ENCODE measurements at places on chromosomes 2 and 18.
A peak's percentile ranks its signal among the peaks of the same experiment; 100 is the strongest.

DNA sequence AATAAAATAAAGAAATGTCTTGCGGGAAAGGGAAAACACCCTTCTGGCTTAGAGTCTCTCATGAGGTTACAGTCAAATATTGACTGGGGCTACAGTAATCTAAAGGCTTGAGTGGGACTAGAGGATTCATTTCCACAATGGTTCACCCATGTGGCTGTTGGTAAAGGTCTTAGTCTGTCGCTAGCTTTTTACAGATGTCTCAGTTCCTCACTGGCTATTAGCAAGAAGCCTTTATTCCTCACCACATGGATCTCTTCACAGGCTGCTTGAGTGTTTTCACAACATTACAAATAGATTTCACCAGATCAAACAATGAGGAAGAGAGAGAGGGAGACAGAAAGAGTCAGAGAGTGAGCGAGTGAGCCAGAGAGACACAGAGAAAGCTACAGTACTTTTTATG is 8.3 kb upstream of the ZC3H15 start:
- DNase-seq: no peak

- DNase-seq: no peak
Observed at GRCh38 chr18:46387441-46388131, 269.4 kb downstream of the LOXHD1 start.

DNA sequence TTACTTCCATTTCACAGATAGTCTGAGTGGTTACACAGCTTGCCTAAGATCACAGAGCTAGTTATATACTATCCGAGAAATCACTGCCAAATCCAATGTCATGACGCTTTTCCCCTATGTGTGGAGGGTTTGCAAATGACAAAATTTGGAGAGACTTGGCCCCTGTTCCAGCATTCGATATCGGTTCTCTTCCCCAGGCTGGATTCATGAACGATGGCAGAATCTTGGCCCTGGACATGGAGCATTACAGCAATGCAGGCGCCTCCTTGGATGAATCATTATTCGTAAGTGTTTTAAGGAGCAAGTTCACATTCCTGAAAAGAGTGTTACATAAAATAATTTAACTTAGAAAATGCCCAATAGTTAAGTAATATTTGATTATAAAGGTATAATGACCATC is 55.1 kb downstream of the AOX1 start:
- no peak for DNase-seq

DNA sequence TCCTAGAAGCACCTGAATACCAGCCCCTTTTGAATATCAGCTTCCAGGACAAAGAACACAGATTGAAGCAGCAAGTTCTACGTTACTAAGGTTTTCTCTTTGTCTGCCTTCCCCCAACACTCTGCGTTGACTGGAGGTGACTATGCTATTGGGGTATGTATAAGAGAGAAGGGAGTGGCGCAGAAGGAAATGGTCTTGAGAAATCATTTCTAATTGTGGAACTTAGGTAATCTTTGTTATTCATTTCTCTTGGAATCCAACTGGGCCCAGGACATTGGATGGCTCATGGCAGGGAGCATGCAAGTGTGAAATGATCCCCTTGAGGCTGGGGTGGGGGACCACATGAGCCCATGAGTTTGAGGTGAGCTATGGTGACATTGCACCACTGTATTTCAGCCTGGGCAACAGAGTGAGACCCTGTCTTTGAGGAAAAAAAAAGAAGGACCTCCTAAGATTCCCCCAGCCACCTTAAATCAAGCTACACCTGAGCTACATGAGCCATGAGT is 29.7 kb downstream of the XDH start:
- no peak for DNase-seq

DNA sequence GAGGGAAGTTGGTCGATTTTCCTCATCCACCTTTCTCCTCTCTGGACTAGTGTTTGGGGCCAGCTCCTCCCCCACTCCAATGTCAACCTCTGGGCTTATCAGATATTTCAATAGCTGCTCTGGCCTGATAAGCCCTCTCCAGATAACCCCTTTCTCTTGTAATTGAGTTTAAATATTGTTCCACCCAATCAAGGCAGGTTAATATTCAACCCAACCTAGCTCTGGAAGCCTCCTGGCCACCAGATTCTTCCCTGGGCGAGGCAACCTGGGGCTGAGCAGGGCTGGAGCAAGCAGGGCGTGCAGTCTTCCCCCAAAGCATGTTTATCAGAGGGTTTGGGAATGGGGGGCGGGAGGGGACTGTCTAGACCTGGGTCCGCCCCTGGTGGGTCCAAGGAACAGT is 73.8 kb downstream of the TFCP2L1 start:
- DNase-seq: no peak

DNA sequence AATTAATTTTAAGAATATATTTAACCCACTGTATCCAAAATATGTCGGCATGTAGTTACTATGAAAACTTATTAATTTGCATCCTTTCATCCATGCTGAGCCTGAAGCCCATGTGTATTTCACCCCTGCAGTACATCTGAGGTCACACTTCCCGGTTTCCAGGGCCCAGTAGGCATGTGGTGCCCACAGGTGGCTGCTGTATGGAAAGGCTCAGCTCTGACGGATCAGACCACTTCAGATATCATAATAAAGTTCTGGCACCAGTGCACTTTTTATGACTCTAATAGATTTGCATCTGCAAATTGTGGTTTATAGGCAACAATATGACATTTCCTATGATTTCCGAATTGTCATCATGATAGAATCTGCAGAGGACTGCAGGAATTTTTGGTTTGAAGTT is 22.5 kb downstream of the SH3RF3 start:
- no peak for DNase-seq

GRCh38 chr2:72924353-72925240 is 7.3 kb downstream of the EMX1 start:
- no peak for DNase-seq

- DNase-seq: no peak
Observed at GRCh38 chr2:100417711-100418124, 250 bp upstream of the CHST10 start.

GRCh38 chr2:205311201-205311600 is 371.1 kb upstream of the NRP2 start:
- no peak for DNase-seq

DNA sequence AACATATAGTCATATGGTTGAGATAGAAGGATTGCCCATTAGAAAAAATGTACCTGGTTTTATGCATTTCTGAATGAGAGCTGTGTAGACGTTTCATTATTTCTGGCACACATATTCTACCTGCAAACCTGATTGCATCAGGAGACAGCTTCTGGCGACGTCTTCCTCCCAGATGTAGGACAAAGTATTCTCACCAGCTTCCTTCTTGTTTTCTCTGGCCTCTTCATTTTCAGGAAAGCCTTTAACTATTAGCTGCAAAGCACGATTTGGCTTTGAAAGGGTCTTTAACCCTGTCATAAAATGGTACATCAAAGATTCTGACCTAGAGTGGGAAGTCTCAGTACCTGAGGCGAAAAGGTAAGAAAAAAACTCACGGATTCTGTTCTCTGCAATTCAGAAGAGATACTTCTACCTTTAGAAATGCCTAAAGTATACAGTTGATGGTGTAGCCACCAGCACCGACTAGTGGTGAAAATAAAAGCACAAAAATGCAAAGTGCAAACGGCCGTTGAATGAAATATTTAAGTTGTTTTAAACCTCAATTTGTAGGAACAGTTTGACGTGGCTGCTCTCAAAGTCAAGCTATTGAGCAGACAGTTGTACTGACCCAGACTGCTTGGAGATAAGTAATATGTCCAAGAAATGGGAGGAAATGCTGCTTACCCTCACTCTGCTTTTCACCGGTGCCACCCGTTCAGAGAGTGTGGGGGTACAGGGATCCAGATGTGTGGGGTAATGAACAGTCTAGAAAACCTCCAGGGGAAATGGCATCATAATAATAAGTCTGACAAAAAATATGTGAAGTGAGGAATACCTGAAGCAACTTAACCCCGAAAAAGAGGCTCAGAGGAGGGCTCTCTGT is 20.2 kb downstream of the IL18RAP start:
- peak; percentile 8 for DNase-seq

DNA sequence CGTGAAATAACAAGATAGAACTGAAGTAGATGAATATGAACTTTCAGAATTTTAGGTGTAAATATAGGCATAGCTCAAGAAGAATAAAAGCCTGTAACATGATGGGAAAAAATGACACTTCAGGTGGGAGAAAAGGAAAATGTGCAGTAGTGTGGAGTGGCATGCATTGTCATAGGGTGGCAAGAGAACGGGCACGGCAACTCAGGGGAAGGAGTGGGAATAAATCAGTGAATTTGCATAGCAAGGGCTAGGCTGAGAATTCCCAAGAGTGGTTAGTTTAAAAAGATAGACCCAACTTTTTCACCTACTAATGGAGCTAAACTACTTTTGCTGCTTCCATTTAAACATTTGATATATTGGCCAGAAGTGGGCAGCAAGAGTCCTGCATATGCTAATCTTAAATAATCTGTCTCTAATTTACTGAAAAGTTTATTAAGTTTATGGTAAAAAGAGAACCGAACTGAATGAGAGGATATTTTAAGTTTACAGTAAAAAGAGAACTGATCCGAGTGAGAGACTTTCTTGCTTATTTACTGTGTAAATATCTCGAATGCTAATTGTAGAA is 228.1 kb downstream of the CTNNA2 start:
- DNase-seq: no peak

GRCh38 chr2:181240844-181241243 is 216.3 kb upstream of the ITGA4 start:
- DNase-seq: no peak

- no peak for DNase-seq
Observed at GRCh38 chr18:2531751-2532150, 39.6 kb downstream of the METTL4 start.

GRCh38 chr18:25237571-25238267 is 114.2 kb downstream of the ZNF521 start:
- DNase-seq: no peak

DNA sequence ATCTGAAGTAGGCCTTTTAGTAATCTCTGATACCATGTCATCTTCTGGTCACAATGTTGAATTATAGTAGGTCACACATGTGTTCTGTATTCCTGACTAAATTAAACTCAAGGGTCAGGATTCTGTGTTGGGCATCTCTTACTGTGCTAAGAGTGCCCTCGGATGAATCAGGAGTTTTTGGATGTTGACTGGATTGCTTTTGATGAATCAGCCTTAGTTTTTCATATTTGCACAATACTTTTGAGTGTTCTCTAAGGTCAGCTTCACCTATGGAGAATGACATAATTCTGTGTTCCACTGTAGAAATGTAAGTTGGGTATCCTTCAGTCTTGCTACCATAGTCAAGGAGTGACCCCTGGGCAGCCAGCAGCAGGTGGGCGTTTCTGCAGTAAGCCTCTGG is 190.1 kb downstream of the PTPRM start:
- no peak for DNase-seq

- no peak for DNase-seq
Observed at GRCh38 chr18:46416706-46417638, 240.0 kb downstream of the LOXHD1 start.

GRCh38 chr2:63861220-63861822 is 19.6 kb downstream of the UGP2 start:
- peak; percentile 63 for DNase-seq

DNA sequence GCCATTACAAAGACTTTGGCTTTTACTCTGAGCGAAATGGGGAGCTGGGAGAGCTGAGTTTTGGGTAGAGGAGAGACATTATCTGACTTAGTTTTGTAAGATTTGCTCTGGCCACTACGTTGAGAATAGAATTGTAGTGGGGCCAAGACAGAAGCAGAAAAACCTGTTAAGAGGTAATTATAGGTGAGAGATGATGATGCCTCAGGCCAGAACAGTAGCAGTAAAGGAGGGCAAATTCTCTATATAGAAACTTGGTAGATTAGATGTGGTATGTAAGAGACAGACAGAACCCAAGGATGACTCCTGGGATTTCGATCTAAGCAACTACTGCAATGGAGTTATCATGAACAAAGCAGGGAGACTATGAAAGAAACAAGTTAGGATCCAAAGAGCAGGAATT is 17.4 kb upstream of the CREB1 start:
- no peak for DNase-seq

GRCh38 chr18:23849141-23849540 is 159.9 kb downstream of the LAMA3 start:
- DNase-seq: no peak

DNA sequence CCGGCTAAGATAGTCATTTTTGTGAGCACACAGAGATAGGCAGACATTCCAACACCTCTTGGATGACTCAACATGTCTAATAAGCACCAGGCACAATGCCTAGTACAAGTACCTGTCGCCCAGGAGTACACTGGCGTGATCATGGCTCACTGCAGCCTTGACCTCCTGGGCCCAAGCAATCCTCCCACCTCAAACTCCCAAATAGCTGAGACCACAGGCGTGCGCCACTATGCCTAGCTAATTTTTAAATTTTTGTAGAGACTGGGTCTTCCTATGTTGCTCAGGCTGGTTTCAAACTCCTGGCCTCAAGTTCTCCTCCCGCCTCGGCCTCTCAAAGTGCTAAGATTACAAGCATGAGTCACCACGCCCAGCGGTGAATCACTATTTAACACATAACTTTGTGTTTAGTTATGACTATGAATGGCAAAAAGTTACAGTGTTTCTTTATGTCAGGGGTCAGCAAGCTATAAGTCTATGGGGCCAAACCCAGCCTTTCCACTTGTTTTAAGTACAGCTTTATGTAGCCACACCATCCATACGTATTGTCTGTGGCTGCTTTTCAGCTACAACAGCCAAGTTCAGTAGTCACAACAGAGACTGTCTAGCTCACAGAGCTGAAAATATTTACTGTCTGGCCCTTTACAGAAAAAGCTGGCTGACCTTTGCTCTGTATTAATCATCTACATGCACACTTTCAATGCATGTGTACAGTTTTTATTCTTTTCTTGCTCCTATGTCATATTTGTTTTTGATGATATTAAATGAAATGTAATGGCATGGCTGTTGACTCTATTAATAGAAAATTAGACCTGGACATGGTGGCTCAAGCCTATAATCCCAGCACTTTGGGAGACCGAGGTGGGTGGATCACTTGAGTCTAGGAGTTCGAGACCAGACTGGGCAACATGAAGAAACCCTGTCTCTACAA is 18.7 kb downstream of the ORC2 start:
- DNase-seq: peak; percentile 72

DNA sequence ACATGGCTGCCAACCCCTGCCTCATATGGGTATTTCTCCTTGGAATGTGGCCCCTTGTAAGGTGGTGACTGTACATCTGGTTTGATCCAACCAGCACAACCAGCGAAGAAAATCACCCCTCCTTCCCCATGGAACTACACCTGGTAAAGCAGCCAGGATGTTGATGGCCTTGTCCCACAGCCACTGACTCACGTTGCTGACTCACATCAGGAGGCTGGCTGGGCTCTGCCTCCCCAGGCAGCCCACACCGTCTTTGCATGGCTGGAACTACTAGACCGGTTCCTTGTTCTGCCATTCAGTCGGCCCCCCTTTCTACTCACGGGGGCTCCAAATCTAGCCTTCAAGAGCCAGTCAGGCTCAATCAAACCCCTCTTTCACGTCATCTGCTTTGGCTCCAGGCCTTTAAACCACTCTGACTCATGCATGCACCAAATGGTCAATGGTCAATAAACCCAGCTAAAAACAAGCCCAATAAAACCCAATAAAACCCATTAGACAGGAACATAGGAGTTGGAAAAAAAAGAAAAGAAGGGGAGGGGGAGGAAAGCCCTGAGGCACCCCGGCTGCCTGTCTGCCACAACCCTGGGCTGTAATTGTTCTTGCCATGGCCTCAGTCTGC is 114.8 kb downstream of the PLB1 start:
- no peak for DNase-seq

- no peak for DNase-seq
Observed at GRCh38 chr2:8532438-8532837, 149.4 kb upstream of the ID2 start.
